ENCODE measurements at places on chromosomes 5 and 9. TPM values are rescaled to one million over a fixed set of nuclear protein-coding genes. Genes with fewer than 3 reads are reported as not detected.

The NFX1 gene
- total RNA-seq = 19.7 TPM

The SHISAL2B gene
- not detected for total RNA-seq

The SPINK7 gene
- total RNA-seq = 137 TPM

DNA sequence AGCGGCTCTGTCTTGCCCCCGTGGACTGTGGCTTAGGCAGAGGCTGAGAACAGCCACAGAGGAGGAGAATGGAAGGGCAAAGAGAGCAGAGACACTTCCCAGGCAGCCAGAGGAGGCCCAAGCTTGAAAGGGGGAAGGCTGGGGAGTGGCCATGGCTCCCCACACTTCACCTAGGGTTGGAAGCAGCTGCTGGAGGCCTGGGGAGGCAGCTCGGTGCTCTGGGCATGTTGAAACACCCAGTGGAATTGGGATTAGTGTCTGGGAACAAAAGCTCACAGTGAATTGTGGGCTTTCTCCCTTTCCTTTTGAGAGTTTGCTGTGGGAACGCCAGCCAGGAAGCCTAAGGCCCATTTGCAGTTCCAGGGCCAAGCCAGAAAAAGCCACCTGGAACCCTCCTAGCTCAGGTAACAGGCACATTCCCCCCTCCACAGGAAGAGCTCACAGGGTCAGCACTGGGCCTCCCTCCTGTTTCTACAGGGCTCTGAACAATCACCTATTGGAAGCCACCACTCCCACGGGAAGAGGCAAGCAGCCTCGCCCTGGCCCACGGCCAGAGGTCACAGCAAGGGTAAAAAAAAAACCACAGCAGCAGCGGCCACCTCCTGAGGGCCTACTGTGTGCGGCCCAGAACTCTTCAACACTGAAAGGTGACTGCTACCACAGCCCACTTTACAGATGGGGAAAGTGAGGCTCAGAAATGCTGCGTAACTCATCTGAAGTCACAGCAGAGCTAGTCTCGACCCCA, 20.2 kb downstream of the EEIG1 start:
- H3K4me3 ChIP-seq = no peak overlapping the region
- no peaks in the 10 kb centered on the region for H3K27me3 ChIP-seq
- H3K4me1 ChIP-seq = peaks cover 70% of the 10 kb centered on the region
- peak overlapping the region; percentile 95 for H3K27ac ChIP-seq

DNA sequence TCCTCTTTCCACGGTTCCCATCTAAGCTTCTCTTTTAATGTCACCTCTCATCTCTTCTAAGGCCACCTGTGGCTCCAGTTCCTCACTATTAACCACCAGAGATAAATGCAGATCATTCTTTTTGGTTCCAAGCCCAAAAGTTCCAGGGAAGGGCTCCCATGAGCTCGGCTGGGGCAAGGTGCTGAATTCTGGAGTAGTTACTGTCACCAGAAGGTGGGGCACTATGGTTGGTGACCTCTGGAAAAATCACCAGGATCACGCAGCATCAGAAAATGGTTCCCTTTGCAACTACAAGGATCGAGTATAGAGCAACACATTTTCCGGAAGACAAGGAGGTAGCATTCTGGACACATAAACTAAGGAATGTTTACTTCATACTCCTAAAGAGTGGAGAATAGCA, 528.7 kb upstream of the DAP start:
- no peaks in the 10 kb centered on the region for H3K36me3 ChIP-seq
- no peak overlapping the region for H3K4me3 ChIP-seq
- no peak overlapping the region for H3K27ac ChIP-seq
- H3K4me1 ChIP-seq = no peaks in the 10 kb centered on the region
- H3K27me3 ChIP-seq = no peaks in the 10 kb centered on the region

DNA sequence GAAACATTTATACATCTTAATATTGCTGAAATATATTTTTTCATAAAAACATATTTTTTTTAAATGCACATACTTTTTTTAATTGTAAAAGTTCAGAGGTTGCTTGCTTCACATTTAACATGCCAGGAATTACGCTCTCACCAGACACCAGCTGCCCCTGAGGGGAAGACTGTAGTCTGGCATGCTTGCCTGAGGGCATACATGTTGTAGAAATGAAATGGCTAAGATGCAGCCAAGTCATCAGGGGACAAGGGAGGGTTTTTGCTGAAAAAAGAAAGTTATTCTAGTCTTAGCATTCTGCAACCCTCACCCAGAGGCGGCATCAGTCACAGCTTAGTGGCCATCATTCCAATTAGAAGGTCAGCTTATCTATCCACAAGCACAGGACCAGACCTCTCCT, 426.7 kb upstream of the FTMT start:
- H3K4me1 ChIP-seq = no peaks in the 10 kb centered on the region
- H3K36me3 ChIP-seq = no peaks in the 10 kb centered on the region
- H3K27ac ChIP-seq = no peak overlapping the region
- DNase-seq = no peak

GRCh38 chr5:150306775-150307174, 4.1 kb upstream of the ARSI start:
- H3K36me3 ChIP-seq = no peaks in the 10 kb centered on the region
- no peak for DNase-seq
- no peaks in the 10 kb centered on the region for H3K27me3 ChIP-seq
- no peak overlapping the region for H3K4me3 ChIP-seq

DNA sequence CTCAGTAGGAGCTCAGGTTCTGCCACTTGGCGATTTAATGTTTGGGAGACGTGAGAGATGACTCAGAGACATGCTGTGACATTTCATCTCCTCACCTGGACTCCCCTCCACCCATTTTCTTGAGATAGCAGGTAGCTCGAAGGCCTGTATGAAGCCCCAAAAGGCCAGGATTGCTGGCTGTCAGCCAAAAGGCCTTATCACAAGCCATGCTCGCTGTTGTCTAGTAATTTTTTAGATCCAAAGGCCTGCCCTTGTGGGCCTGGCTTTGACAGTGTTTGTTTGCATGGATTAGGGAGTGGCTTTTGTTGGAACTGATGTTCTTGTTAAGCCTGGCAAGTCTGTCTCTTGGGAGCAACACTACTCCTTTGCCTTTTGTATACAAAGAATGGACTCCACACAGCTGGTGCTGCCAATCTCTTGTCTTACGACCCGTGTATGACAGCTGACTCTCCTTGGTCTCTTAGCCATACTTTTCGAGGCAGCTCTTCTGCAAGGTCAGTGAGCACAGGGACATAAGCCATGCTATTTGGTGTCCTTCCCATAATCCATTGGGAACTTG, 22.7 kb downstream of the CAVIN4 start:
- H3K36me3 ChIP-seq = no peaks in the 10 kb centered on the region
- no peaks in the 10 kb centered on the region for H3K27me3 ChIP-seq
- H3K4me3 ChIP-seq = no peak overlapping the region
- no peak for DNase-seq

- no peak for DNase-seq
- H3K27me3 ChIP-seq = no peaks in the 10 kb centered on the region
- no peaks in the 10 kb centered on the region for H3K4me1 ChIP-seq
- no peak overlapping the region for H3K27ac ChIP-seq
These were observed 14.2 kb upstream of the RGS3 start for GRCh38 chr9:113449376-113449775.

DNA sequence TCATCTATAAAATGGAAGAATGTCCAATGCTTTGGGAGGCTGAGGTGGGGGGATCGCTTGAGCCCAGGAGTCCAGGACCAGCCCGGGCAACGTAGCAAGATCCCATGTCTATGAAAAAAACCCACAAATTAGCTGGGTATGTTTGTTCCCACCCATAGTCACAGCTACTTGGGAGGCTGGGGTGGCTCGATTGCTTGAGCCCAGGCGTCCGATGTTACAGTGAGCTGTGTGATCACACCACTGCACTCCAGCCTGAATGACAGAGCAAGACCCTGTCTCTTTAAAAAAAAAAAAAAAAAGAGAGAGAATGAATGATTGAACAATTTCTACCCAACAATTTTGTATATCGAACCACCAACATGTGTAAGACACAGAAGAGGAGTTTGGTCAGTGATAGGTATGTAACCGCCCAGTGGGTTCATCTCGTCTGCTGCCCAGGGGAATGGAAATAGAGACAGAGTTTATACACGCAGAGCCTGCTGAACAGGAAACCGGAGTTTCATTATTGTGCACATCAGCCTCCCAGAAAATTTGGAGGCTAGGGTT, 26.2 kb upstream of the ERGIC1 start:
- peak overlapping the region; percentile 57 for H3K4me3 ChIP-seq
- H3K4me1 ChIP-seq = peaks cover 4% of the 10 kb centered on the region
- no peak for DNase-seq
- peak overlapping the region; percentile 84 for H3K27ac ChIP-seq

GRCh38 chr9:115171921-115172388, 54.0 kb upstream of the TNC start:
- H3K27ac ChIP-seq = no peak overlapping the region
- H3K36me3 ChIP-seq = no peaks in the 10 kb centered on the region
- no peaks in the 10 kb centered on the region for H3K27me3 ChIP-seq
- no peaks in the 10 kb centered on the region for H3K4me1 ChIP-seq

DNA sequence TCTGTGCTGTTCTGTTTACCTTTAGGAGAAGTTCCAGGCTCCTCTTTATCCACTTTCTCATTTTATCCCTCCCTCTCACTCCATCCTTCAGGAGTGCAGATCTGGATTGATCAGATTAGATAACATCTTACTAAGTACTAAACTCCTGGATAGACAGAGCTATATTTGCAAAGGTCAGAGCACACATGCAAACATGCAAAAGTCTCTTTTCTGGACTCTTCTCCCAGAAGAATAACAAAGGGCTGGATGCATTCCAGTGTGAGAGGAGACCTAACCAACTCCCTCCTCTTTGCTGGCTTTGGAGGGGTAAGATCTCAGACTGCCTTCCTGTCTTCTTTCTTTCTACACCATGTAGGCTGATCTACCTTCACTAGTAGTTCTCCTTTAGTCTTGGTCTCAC, 21.4 kb downstream of the GARNL3 start:
- H3K4me3 ChIP-seq = no peak overlapping the region
- DNase-seq = no peak
- no peaks in the 10 kb centered on the region for H3K36me3 ChIP-seq
- H3K27me3 ChIP-seq = no peaks in the 10 kb centered on the region
- no peak overlapping the region for H3K27ac ChIP-seq

All from esophagus squamous epithelium (tissue), 5 donors.